ENCODE measurements at places on chromosomes 2 and 18.

DNA sequence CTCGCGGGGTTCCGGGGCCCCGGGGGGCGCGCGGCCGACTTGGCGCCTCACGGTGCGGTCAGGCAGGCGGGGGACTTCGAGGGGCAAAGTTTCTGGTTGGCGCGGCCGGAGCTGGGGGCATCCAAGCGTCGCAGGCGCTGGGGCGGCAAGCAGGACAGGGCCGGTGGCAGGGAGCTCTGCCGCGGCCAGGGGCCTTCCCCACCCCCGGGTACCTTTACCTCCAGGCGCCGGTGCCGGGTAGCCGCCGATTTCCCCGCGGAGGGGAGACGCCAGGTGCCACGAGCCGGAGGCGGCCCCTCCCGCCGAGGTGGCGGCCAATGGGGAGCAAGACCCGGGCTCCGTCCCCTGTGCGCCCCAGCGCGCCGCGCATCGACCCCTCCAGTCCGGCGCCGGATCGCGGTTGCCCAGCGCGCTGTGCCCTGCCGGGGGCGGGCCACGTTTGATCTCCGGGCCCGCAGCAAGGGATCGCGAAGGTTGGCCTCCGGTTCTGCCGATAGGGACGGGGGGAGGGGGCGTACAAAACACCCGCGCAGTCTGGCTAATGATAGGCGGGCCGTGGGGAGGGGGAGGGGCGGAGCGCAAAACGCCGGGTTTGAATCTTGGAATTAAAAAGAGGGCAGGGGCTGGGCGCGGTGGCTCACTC lies at the start of gene ST8SIA5:
TSS of gene ST8SIA5 (minus strand) at position 495 of the 643 bp plus-strand sequence. CDS start 545 bp downstream, outside the sequence.
- no peak for DNase-seq

- no peak for DNase-seq
Measured at GRCh38 chr18:49285627-49286026, 174.8 kb downstream of the DYM start.

DNA sequence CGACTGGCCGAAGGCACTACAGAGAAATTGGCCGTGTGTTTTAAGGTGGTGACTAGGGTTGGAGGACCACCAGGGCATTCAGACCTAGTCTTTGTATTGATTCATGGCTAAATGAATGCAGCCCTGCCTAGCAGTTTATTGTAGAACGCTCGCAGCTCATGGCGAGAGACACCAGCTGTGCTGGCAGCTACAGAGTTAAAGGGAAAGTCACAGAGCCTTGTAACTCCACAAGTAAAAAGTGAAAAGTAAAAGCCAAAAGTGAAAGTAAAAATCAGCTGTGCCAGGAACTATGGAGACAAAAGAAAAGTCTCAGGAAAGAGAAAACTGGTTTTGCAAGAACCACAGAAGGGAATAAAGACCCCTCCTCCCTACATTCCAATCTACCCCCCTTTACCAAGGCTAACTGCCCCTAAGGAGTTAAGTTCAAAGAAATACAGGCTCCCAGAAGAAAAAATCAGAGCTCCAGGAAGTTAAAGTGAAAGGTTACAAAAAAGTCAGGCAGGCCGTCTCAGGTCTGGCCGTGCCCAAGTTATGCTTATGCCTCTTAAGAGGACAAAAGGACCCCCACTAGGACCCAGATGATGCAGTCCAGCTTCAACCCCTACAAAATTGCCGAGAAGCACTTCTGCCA lies 46.4 kb upstream of the SELENOI start:
- peak; percentile 35 for DNase-seq

DNA sequence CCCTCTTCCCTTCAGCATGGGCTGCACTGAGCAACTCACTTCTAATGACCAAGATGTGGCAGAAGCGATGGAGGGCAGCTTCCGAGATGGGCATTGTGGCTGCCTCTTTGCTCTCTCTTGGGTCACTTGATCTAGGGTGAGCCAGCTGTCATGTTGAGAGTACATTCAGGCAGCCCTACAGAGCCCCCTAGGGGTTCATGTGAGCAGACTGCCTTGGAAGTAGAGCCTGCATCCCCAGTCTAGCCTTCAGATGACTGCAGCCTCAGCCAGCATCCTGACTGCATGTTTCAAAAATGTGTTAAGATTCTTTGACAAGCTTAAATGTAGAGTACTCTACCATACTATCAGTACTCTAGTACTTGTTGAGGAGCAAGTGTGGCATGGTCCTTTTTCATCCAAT lies 143.9 kb downstream of the NCK2 start:
- no peak for DNase-seq

DNA sequence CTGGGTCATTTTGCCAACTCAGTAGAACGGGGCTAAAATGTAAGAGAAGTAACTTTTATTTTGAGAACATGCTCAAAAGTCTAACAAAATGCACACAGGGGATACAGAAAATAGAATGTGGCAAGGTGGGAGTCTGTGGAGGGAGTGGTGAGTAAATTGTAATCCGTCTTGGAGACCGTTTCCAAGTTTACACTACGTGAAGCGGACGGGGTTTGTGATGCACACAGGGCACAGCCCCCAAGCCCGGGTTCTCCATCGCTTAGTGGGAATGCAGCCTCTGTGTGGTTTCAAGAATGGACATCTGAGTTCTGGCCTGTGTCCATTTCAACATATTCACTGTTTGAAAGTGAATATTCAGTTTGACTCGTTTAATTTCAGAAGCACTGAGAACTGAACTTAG lies 65.0 kb upstream of the TMEM18 start:
- no peak for DNase-seq

DNA sequence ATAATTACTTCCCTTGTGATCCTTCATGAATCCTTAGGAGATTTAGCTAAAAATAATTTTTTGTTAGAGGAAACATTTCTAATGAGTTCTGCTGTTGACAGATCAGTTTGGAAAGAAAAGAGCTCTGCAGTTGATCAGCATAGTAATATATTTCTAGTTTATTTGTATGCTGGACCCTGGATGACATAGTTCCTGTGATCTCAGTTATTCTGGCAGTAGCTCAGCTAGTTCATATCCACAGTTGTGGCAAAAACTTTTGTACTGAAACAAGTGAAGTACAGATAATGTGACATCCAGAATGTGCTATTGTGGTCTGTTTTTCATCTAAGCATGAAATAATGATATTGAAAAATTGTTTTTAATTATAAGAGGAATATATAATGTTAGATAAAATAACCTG lies 33.7 kb downstream of the ABI2 start:
- DNase-seq, result no peak

DNA sequence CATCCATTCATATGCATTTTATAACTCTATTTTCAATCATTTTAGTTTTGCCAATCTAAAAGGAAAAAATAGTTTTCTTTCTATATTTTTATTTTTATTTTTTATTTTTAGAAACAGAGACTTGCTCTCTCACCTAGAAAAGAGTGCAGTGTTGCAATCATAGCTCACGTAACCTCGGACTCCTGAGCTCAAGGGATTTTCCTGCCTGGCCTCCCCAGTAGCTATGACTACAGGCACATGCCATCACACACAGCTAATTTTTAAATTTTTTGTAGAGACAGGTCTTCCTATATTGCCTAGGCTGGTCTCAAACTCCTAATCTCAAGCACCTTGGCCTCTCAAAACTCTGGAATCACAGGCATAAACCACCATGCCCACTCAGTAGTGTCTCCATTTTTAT lies 125.5 kb upstream of the XIRP2 start:
- no peak for DNase-seq

Measured in GM04504 (cell line).